ENCODE measurements at places on chromosomes 4 and X.

DNA sequence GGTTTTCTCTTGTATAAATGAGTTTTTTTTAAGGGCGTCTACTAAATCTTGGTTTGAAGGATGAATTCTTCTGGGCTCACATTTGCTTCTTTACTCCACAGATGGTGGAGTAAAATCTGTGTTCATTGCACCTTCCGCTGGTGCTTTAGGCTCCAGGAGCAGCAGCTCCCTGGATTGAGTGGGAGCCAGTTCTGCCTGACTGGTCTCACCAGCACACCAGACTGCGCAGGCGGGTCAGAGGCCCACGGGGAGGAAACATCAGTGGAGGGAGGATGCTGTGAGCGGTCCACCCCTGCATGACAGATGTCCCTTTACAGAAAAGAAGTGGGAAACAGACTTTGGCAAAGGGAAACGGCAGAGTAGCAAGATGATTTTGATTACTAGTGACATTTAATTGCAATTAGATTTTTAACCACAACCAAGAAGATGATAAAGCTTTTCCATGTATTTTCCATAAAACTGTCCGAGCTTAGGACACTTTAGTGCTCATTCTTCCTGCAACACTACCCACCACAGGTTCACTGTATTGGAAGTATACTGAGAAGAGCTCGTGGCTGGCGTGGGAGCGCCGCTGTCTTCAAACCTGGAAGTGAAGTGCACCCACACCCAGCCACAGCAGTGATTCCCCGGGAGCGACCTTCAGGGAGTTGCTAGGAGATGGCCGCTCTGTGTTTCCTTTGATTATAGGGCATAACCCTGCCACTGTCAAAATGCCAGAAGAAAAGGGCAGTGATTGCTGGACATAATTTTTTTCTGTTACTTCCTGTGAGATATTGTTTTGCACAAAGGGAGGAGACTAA is 95.2 kb downstream of the SORBS2 start:
- no peak for DNase-seq

- DNase-seq, result no peak
Observed at GRCh38 chrX:41338436-41338835, 4.5 kb downstream of the DDX3X start.

- no peak for DNase-seq
Observed at GRCh38 chr4:2535376-2536192, 863 bp upstream of the FAM193A start.

- DNase-seq, result peak; percentile 87
Observed at GRCh38 chr4:173252024-173252935, 81.9 kb downstream of the HMGB2 start.

DNA sequence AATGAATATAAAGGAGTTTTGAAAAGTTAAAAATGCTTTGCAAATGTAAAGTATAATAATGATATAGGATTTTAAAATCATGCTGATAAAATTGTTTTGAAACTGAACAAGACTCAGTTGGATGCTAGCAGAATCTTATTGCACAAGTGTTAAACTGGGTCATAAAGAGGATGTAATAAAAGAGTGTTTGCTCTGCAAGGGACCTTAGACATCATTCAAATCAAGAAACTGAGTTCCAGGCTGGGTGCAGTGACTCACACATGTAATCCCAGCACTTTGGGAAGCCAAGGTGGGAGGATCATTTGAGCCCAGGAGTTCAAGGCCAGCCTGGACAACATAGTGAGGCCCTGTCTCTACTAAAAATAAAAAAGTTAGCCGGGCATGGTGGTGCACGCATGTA is 27.5 kb upstream of the DUSP21 start:
- no peak for DNase-seq

DNA sequence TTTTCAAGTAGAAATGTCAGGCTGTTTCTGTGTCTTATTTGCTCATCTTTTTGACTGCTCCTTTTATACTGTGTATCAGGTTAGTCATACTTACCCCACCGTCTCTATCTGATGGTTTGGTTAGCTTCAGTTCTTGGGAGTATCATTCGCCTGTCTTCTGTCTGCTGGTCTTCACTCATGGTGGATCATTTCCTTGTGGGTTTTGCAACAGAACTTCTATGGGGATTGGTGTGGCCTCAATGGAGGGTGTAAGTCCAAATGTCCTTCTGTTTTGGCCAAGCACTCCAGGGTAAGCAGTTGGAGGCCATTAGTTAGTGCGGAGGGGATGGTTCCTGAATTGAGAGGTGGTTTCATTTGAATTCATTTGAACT is 7.2 kb downstream of the ABCD1 start:
- no peak for DNase-seq

DNA sequence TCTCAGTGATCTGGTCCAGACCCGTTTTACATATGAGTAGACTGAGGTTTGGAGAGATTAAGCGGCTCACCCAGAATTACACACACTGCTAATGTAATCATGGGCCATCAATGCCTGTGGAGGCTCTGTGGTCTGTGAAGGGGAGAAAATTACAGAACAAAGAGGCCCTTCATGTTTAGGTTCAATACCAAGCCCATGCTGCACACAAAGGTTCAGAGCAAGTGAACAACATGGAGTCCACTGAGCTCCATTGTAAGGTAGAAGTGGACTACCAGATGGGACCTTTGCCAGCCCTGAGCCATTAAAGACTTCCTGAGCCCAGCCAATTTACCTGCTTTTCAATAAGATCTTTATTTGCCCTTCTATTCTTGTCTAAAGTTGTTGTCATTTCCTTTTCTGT is 109.8 kb downstream of the LUZP4 start:
- DNase-seq, result peak; percentile 12

All from NCI-H774 (cell line).